Activated naive CD4-positive, alpha-beta T cell treated with anti-CD3 and anti-CD28 coated beads, Interleukin-2, amount 50 U/mL, for 72 hours (primary cell): ENCODE measurements at places on chromosomes 12 and 14.

DNA sequence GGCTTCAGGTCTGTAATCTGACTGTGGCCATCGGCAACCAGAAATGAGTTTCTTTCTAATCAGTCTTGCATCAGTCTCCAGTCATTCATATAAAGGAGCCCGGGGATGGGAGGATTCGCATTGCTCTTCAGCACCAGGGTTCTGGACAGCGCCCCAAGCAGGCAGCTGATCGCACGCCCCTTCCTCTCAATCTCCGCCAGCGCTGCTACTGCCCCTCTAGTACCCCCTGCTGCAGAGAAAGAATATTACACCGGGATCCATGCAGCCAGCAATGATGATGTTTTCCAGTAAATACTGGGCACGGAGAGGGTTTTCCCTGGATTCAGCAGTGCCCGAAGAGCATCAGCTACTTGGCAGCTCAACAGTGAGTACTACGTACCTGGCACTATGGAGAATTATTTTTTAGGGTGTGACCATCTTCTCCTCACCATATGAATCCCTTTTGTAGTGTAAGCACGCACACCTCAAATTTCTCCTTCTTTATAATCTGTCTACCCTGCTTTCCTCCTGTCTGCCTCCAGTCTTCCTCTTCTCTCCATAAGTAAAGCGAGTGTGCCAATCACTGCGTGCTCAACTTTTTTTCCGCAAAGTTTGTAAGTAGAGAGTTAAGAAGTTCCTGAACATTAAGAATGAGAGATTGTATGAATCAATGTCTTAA lies at the start of gene TPH2:
Gene TPH2 (plus strand): TSS at position 118 of the 658 bp plus-strand sequence. CDS start 142 bp downstream, at position 260.
- no peak for DNase-seq

DNA sequence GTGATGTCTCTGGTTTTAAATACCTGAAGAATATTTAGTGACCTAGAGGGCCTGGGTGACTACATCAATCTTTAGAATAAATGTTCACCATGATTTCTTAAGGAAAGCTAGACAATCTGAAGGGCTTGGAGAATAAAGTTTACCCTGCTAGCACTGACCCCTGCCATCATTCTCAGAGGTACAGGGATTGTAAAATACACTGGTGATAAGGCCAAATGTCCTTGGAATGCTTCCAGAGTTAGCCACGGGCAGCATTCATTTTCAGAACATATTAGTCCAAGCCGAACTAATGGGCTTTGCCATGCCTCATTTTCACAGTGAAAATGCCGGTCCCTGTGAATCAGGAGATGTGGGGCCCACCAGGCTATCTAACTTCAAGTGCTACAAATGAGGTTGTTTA lies 1381.7 kb upstream of the SEL1L start:
- DNase-seq, result no peak

DNA sequence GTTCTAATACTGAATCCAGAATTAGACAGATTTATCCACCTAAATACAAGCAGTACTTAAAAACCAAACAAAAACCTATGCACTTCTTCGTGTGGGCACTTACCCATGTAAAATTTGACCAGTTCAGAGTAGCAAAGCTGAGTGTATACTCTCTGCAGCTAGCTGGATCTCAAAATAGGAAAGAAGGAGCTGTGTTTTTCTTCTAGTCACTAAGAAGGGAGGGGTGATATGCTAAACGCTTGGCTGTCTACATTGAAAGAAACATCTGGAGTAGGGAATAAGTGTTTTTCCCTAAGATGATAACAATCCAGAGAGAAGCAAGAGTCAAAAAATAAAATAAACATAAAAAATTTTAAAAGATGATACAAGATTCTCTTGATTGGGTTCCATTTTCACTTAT lies 20.0 kb downstream of the RBMS2 start:
- no peak for DNase-seq

- DNase-seq, result no peak
Observed at GRCh38 chr14:105154476-105154871, 14.1 kb downstream of the JAG2 start.

DNA sequence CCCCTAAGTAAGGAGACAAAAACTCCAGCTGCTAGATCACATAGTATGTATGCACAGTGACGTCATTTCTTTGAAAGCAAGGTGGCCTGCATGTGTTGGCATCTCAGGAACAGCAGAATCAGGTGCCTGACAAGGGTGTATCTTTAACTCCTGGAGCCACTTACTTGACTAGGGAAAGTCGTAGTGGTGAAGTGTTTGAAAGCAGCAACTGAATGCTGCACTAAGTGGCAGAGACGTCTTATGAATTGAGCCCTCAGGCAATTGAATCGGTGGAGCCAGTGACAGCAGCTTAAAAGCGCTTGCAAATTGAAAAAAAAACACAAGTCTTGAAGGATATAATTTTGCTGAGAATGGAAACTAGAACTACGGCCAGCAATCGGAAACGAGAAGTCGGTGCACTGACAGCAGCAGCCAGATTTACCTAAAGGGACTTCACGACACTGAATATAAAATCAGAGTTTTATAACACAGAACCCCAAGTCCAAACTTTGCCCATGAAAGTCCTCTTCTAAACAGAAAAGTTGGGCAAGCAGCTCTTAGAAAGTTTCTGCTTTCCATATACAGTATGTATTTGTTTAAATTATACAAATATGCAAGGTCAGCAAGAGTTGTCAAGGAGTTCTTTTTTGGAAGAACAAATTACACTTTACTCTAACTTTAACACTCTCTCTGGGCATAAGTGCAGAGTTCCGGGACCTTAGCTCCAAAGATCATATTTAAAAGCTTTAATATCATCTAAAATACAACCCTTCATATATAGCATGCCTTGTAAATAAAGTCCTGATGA lies 1.1 kb downstream of the IGF1 start:
- no peak for DNase-seq
